ENCODE measurements at places on chromosomes 2 and 18.
A peak's percentile ranks its signal among the peaks of the same experiment; 100 is the strongest.

GRCh38 chr18:36499938-36500337 lies 202.4 kb downstream of the FHOD3 start:
- DNase-seq, result no peak

GRCh38 chr2:185793532-185794345 lies 55.1 kb downstream of the FSIP2 start:
- DNase-seq, result no peak

- no peak for DNase-seq
These were observed 211.8 kb downstream of the NEDD4L start for GRCh38 chr18:58255701-58256311.

DNA sequence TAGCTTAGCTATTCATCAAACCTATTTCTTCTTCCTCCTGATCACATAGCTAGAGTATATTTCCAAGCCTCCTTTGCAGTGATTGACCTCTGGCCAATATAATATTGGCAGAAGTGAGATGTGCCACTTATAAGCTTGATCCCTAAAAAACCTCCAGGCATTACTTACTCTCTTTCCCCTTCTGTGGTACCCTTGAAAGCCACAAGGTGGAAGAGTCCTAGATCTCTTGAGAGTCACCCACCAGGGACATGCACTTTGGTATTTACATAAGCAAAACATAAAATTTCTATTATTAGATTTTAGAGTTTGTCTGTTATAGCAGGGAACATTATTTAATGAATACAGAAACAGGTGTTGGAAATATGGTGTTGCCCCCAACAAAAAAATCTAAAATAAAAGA lies 112.0 kb downstream of the EXOC6B start:
- DNase-seq, result no peak

DNA sequence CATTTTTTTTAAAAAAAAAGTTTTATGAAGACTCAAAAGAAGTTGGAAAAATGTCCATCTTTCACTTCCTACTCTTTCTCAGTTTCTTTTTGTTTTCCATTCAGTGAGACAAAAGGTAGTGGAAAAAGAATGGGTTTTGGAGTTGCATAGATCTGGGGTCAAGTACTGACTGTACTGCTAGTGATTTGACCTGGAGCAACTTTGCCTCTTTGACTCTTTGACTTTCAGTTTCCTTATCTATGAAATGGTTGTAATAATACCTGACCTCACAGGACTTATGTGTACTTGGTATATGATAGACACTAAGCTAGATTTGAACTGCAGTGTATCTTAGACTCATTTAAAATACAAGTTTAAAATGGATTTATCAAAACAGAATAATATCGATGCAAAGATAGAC lies 3.5 kb upstream of the KCNE4 start:
- DNase-seq, result no peak

DNA sequence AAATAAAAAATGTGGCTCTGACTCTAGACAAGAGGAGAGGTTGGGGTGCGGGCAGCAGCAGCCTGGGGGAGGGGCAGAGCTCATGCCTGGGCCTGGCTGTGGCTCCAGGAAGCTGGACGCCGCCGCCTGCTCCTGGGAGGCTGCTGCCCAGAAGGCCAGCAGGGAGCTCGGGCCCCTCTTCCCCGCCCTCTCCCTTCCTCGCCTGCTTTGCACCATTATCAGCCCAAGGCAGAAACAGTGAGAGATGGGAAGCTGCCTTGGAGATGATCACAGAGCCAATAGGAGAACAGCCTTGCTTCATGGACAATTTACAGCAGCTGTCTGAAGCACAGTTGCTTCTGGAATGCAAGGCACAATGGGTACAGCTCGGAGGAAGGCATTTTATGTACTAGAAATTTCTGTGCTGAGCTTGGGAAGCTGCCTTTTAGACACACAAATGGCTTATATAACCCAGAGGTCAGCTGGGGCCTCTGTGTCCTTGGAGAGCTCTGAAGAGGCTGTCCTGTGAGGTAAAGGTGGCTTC lies 55.3 kb upstream of the AFF3 start:
- DNase-seq, result no peak

GRCh38 chr2:170465241-170465640 lies 249.9 kb upstream of the SP5 start:
- DNase-seq, result no peak

GRCh38 chr2:112024231-112024630 lies 30.8 kb upstream of the TMEM87B start:
- DNase-seq, result no peak

GRCh38 chr2:83516503-83516902 lies 942.6 kb downstream of the SUCLG1 start:
- no peak for DNase-seq

DNA sequence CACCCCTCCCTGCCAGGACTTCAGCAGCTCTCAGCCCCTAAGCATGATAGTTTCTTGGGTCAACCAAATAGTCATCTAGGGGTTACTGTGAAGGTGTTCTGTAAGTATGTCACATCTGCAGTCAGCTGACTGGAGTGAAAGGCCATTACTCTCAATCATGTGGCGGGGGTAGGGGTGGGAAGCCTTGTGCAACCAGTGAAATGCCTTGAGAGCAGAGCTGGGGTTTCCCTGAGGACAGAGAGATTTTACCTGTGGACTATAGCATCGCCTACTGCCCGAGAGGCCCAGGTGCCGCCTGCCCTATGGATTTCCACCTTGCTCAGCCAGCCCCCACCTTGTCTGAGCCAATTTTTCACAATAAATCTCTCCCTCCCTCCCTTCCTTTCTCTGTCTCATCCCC lies 20.9 kb upstream of the KLF11 start:
- DNase-seq, result no peak

- DNase-seq, result no peak
These were observed 734.5 kb downstream of the MBD2 start for GRCh38 chr18:53490019-53490418.

DNA sequence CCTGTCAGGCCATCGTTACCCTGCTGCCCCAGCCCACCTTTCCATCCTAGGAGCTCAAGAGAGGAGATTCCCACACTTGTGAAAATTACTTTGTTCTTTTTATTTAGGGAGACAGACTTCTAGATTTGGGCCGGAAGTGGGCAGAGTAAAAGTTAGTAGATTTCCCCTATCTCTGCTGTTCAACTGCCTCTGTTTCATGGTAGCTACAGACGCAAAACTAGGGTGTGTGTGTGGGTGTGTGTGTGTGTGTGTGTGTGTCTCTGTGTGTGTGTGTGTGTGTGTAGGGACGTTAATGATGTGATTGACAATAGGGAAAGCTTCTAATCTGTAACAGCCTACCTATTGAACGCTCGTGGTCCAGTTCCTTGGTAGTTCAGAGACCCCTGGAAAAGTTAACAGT lies 438 bp downstream of the PSMA8 start:
- DNase-seq, result peak; percentile 1

- no peak for DNase-seq
These were observed 433.1 kb upstream of the RAB12 start for GRCh38 chr18:8176109-8176508.

DNA sequence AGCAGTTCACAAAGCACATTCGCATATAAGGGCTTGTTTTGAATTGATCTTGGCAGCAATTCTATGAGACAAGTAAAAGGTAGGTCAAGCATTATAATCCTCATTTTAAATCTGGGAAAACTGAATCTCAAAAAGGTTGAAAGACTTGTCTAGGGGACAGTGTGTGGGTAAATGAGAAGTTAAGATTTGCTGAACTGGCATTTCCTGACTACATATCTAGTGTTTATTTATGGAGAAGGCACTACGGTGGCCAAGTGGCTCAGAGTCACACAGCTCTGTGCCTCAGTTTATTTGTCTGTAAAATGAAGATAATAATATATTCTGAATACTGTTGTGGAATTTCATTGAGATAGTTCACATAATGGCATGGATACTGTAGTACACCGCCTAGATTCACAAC lies 16.3 kb upstream of the IL1RN start:
- DNase-seq, result no peak

- no peak for DNase-seq
These were observed 23.1 kb upstream of the KLF7 start for GRCh38 chr2:207188626-207189419.

- DNase-seq, result no peak
These were observed 70.5 kb downstream of the ID2 start for GRCh38 chr2:8752385-8752784.

DNA sequence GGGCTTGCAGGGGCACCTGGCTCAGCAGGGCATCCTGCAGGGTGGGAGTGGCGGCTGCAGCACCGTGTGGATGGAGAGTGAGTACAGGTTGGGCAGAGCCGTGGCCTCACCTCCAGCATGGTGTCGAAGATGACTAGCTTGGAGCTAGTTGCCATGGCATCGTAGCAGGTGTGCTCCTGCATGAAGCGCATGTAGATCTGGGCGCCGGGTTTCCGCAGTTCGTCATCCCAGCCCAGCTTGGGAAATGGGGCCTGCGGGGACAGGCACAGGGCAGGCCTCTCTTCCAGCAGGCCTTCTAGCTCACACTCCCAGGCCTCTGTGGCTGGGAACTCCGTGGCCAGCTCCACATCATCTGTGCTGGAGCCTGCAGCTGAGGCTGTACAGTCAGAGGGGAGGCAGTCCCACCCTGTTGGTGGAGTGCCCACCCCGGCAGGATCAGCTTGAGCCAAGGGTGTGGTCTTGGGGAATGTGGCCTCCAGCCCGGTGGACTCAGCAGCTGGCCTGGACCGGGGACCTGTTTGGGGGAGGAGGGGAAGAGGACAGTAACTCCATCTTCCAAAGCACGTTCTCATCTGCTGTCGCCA lies 1.6 kb downstream of the PRKAG3 start:
- DNase-seq, result no peak

- no peak for DNase-seq
These were observed 56.8 kb downstream of the SP110 start for GRCh38 chr2:230162981-230163380.

DNA sequence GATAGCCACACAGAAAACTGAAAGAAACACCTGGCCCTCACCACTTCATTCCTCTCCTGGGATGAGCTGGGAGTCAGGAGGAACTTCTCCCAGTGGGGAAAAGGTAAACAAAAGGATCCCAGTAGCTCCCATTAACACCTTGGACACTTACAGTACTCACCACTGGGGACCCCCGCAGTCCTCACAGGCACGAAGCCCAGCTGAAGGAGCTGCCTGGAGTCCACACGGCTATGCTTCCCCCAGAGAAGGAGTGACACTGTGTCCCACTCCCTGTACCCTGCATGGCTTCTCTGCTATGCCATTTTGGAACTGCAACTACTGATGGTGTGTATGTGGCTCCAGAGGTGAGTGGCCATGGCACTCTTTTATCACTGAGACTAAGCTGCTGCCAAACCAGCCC lies 1565.1 kb downstream of the LRP1B start:
- DNase-seq, result no peak

DNA sequence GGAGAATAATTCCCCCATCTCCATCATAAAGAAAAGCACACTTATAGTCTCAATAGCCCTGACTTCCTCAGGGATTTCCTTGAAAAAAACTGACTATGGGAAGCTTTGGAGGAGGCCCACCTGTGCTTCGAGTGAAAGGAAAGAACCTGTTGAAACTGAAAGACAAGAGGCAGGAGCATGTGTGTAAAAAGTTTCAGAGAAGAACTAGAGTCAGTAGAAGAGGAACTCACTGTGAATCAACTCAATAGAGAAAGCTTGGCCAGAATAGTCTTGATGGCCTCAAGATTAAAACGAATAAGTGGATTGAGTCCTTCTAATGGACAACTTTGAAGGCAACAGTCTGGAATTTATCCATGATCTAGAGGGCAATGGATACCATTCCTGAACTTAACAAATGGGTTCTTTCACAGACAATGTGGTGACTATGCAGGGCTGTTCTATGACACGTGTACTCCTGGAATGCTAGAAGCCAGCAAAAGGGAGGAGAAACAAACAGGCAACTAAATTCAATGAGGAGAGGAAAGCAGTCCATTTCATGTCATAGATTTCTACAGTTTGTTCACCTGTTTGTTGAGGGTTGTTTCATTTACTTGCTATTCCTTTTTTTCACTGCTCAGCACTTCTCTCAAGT lies 442.3 kb downstream of the GRB14 start:
- DNase-seq, result no peak

- DNase-seq, result no peak
These were observed 24.4 kb downstream of the SERPINB4 start for GRCh38 chr18:63619661-63620060.

DNA sequence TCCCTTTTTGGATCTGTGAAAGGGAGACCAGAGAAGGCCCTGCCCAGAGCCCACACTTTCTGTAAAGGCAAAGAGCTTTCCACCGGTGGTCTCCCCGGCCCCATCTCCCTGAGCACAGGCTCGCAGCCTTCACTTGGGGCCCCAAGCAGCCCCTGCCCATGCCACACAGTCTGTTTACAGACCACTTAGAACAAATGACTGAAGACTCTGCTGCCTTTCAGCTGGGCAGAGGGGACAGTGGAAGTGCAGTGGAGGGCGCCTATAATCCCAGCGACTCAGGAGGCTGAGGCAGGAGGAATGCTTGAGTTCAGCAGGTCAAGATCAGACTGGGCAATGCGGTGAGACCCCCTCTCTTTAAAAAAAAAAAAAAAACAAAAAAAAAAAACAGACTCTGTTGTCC lies 28.9 kb downstream of the SERTAD2 start:
- DNase-seq, result no peak

DNA sequence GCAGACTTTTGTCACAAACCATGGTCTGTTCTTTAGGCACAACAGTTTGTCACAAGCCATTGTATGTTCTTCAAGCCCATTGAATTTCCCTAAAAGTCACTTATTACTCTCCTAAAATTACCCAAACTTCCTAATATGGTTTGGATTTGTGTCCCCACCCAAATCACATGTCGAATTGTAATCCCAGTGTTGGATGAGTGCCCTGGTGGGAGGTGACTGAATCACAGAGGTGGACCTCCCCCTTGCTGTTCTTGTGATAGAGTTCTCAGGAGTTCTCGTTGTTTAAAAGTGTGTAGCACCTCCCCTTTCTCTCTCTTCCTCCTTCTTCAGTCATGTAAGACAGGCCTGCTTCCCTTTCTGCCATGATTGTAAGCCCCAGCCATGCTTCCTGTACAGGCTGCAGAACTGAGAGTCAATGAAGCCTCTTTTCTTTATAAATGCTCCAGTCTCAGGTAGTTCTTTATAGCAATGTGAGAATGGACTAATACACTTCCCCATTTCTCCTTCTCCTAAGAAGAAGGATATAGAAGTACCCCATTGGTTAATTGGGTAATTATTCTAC lies 11.2 kb upstream of the GYPC start:
- no peak for DNase-seq

DNA sequence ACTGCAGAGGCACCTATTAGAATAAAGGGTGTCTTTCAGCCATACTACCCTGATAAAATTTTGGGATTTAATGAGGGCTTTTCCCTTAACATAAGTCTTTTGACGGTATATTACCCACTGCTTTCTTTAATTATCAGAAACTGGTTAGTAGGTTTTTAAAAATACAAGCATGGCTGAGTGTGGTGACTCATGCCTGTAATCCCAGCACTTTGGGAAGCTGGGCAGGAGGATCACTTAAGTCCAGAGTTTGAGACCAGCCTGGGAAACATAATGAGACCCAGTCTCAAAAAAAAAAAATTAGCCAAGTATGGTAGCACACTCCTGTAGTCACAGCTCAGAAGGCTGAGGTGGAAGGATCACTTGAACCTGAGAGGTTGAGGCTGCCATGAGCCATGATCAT lies 16.1 kb downstream of the CPSF3 start:
- no peak for DNase-seq

All from T-helper 1 cell (primary cell).